ENCODE measurements at places on chromosomes 13 and 19.

- DNase-seq: peak; percentile 43
Observed at GRCh38 chr19:7191946-7192691, 102.1 kb downstream of the INSR start.

DNA sequence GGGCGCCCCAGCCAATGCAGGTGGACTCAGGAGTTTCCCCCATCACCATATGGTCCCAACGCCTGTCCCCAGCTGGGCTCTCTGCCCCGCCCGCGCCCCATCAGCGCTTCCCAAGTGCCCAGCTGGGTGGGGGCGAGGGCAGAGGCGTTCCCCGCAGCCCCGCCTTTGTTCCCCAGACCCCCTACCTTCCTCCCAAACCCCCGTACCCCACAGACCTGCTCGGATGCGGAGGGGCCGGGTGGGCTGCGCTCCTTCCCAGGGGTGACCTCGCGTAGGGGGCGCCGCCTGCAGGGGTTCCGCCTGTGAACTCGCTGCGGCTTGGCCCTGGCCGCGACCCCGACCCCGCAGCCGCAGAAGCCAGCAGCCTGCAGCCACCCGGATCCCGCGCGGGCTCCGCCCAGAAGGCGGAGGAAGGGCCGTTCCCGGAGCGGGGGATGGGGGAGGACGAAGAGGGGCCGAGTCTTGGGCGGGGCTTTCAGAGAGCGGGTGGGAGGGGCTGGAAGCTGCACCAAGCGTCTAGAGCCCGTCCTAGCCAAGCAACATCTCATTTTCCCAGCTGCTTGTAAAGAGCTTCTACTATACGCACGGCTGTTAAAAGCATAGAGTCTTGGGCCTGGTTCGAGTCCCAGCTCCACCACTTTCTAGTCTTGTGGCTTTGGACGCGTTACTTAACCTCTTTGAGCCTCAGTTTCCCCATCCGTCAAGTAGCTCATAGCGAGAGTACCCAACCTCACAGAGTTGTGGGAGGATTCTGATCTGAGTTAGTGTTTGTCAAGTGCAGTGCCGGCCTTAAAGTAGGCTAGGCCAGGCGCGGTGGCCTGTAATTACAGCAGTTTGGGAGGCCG is at the start of gene RAB3D:
TSS of gene RAB3D (minus strand) at position 404 of the 845 bp plus-strand sequence. CDS start 2,258 bp downstream, outside the sequence.
- DNase-seq: peak; percentile 75

DNA sequence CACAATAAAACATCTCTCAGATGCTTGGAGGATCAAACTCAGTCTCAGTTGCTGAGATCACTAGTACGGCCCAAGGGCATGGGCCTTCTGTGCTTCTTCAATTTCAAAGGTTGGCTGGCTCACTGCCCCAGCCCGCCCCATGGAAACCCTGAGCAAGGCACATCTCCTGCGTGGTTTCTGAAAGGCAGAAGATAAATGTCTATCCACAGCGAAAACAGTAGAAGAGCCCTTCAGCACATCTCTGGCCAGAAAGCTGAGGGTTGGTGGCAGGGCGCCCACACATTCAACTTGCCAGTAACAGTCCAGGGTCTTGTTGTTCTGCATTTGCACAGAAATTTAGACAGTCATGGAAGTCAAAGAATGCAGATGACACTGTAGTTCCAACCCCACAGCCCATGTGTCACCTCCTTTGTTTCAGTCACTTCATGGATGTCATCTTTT is 24.0 kb upstream of the KATNAL1 start:
- DNase-seq: no peak

GRCh38 chr13:34349091-34349722 is 531.3 kb downstream of the RFC3 start:
- no peak for DNase-seq

- no peak for DNase-seq
Observed at GRCh38 chr13:64538711-64539110, 2691.4 kb downstream of the PCDH9 start.

DNA sequence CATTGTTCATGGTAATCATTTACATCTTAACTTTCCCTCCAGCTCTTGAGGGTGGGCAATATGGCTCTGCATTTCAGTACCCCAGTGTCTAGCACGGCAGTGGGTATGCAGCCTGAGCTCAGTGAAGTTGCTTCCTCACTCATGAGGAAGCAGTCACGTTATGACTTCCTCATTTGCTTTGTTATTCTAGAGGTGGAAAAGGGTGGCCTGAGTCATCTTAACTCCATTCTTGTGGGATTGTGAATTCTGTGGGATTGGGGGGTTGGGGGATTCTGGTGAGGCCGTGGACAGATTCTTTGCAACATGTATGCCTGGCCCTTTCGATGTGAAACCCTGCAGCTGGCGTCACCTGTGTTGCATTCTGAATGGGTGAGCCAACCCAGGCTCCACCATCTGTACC is 406.7 kb upstream of the ZNF507 start:
- DNase-seq: no peak

Data from activated T-cell treated with anti-CD3 and anti-CD28 coated beads, Interleukin-2, amount 50 U/mL, for 1 hour (primary cell).